Heart left ventricle (tissue), 16 donors: ENCODE measurements at places on chromosomes 3 and 15. TPM values are rescaled to one million over a fixed set of nuclear protein-coding genes. Genes with fewer than 3 reads are reported as not detected.

- DNase-seq: no peak
Measured at GRCh38 chr15:47766406-47766805, 49.1 kb downstream of the SEMA6D start.

GRCh38 chr3:184740509-184741258 is 28.8 kb upstream of the MAGEF1 start:
- no peak for DNase-seq

- DNase-seq: no peak
Measured at GRCh38 chr3:146177072-146177471, 16.1 kb upstream of the PLOD2 start.

DNA sequence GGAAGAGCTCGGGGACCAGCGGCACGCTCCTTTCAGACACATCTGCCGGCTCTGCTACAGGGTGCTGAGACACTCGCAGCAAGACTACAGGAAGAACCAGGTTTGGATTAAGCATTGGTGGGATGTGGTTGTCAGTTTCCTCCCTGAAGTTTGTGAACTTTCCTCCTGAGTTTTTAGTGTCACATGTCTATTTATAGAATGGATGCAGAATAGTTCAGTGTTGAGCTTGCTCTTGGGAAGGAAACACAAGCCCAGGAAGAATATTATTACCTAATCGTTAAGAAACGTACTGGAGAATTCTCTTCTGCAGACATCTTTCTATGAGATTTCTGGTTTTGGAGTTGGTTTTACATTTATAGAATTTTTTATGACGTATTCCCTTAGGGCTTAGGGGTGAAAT is 172.0 kb downstream of the ITPR1 start:
- DNase-seq: no peak

DNA sequence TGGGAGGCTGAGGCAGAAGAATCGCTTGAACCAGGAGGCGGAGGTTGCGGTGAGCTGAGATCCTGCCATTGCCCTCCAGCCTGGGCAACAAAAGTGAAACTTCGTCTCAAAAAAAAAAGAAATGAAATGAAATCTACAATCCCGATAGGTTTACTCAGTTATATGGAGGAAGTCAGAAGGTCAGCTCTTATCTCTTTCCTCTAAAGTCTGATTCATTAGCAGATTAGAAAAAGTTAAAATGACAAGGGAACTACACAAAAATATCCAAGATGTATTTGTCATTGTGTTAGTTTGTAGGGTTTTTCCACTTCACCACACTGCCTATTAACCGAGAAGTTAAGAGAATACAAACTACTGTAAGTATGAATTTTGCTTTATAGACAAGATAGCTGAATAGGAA is 420.6 kb downstream of the SHQ1 start:
- no peak for DNase-seq

GRCh38 chr15:39130556-39131379 is 450.1 kb upstream of the THBS1 start:
- no peak for DNase-seq

DNA sequence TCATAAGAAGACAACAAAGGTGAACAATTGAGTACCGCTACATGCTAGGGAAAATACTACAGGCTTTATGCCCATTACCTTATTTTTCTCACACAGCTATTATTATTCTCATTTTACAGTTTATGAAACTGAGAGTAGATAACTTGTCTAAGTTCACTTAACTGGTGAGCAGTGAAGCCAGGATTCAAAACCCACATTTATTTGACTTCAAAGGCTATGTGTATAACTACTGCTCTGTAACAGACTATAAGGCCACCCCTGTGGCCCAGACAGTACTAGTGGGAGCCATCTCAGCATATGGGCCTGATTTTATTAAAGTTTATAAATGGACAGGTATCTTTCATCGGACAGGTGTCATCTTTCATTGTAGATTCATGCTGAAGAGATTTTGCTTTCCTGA is 14.4 kb upstream of the BBX start:
- DNase-seq: no peak

PAK6 gene
- 10.1 TPM for total RNA-seq

CCDC39 gene
- not detected for total RNA-seq

RPP25 gene
- 3.5 TPM for total RNA-seq

PRC1 gene
- 4.9 TPM for total RNA-seq
